ENCODE measurements at places on chromosomes 6 and 20.
A peak's percentile ranks its signal among the peaks of the same experiment; 100 is the strongest.

- DNase-seq = no peak
Observed at GRCh38 chr20:21019814-21020658, 86.1 kb downstream of the LINC00237 start.

DNA sequence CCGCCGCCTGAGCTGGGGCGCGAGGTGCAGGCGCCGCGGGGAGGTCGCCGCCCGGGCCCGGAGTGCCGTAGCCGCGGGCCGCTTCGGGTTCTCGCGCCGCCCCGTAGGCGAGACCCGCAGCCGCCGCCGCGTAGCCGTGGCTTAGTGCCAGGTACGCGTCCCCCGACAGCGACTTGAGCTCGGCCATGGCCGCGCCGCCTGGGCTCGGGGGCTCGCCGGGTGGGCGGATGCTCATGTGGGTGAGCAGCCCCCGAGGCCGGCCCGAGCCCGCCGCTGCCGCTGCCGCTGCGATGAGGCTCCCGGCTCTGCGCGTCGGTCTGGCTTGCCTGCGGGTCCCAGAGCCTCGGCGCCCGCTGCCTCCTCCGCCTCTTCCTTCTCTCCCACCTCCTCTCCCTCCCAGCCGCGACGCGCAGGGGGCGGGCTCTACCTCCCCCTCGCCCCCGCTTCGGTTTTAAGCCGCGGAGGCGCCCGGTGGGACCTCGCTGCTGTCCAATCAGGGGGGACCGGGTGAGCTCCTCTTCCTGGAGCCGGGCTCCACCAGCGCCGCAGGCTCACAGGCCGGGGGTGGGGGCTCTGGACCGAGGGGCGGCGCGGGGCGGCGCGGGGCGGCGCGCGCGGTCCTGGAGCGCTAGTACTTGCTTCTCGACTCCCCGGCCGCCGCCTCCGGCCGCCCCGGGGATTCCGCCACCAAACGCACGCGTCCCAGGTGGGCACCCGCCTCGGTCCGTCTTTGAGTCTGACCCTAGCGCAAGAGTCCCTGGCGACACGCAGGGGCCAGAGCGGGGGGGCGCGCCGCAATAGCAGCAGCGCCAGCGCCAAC lies at the start of gene BHLHE23:
BHLHE23 (minus strand) TSS at position 425 of the 820 bp plus-strand sequence; CDS start at position 235, 190 bp downstream.
- no peak for DNase-seq

GRCh38 chr6:84842525-84843166 lies 78.2 kb upstream of the TBX18 start:
- no peak for DNase-seq

- DNase-seq = no peak
Observed at GRCh38 chr20:44135012-44135412, 52.0 kb downstream of the JPH2 start.

DNA sequence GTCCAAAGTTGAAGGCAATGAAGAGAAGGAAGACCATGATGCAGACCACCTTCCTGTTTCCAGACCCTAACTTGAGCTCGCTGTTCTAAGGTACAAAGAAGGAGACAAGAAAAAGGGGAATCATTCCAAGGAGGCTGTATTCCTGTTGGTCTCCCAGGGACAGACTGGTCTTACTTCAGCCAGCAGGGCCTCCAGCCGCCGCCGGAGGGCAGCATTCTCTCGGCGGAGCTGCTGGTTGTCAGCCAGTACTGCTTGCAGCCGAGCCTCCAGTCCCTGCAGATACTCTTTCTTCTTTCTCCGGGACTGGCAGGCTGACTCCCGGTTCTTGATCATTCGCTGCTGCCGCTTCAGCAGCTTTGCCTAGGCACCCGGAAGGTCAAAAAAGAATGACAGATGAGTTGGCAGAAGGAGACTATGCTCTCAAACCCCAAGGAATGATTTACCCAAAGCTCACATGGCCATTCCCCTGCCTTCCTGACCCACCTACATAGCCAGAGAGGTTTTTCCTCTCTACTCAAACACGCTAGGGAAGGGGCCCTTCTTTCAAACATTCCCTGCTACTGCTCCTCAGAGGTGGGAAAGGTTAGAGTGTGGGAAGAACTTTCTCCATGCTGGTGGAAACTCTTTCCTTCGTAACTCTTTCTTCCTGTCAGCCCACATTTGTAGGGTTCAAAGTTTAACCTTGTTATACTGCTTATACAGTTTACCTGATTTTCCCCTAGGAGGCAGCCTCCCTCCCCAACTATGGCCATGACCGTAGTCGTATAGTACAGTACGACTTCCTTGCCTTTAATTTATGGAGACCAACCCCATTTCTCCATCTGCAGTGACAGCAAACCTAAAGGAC lies 9.0 kb downstream of the ATF6B start:
- peak; percentile 43 for DNase-seq

All from stimulated activated CD8-positive, alpha-beta memory T cell treated with anti-CD3 and anti-CD28 coated beads, Interleukin-15, amount 100 ng/mL, for 48 hours (primary cell).